ENCODE measurements at places on chromosomes 16 and 17.

DNA sequence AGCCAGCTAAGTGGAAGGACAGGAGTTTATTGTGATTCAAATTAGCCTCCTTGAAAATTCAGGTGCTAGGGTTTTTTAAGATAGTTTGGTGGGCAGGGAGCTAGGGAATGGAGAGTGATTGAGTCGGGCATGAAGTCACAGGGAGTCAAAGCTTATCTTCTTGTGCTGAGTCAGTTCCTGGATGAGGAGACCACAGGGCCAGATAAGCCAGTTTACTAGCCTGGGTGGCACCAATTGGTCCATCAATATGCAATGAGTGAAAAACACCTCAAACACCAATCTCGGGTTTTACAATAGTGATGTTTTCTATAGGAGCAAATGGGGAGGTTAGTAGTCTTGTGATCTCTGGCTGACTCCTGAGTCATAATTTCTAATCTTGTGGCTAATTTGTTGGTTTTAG is 165.1 kb downstream of the ABCC12 start:
- DNase-seq = no peak

GRCh38 chr17:49045376-49045775 is 48.2 kb downstream of the IGF2BP1 start:
- DNase-seq = no peak

DNA sequence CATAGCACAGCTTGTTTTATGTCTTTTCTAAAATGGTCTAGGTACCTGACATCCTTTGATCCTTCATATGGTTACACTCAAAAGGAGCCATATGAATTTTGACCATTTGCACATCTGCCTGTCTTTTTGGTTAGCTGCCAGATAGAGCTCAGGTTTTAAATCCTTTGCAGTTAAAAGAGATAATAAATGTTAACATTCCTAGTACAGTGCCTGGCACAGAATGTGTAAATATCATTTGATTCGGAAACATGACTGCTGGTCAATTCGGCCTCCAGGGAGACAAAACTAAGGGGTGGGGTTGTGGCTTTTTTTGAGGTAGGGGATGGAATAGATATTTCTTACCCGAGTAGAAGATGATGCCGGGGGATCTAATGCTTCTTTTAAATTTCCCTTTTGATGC is 64.2 kb downstream of the FTO start:
- no peak for DNase-seq

GRCh38 chr17:35907691-35908090 is 22.9 kb downstream of the RDM1 start:
- no peak for DNase-seq

DNA sequence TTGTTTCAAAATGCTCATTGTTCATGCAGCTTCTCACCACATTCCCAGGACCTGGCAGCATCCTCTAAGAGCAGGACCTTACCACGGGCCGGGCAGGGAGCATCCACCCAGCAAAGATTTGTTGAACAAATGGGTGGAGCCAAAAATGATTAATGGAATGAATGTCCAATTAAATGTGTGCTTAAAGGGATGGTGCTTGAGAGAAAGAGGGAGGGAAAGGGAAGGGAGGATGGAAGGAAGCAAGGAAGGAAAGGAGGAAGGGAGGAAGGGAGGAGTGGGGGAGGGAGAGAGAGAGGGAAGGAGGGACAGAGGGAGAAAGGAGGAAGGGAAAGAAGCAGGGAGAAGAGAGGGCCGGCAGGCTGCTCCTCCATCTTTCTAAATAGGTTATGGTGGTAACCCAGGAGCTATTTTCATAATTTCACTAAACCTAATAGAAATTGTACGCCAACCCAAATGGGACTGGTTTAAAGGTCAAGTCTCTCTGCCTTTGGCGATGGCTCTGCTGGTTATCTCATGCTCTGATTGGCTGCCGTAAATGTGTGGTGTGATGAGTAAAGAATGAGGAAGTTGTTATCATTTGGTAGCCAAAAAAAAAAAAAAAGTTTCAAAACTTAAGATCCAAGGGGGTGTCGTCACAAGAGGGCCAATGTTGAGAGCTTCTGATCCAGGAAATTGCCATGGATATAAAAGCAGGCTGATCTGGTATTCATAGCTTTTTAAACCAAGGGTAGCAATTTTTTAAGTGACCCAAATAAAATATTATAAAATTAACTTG is 126.7 kb upstream of the FOXF1 start:
- no peak for DNase-seq
